ENCODE measurements at places on chromosomes 16 and 17.

- no peak for DNase-seq
Measured at GRCh38 chr17:74466828-74467184, 372 bp downstream of the CD300A start.

- DNase-seq: peak; percentile 79
Measured at GRCh38 chr17:35804658-35805192, 4.6 kb upstream of the TAF15 start.

- DNase-seq: no peak
Measured at GRCh38 chr17:29068818-29069217, 25.9 kb downstream of the PIPOX start.

DNA sequence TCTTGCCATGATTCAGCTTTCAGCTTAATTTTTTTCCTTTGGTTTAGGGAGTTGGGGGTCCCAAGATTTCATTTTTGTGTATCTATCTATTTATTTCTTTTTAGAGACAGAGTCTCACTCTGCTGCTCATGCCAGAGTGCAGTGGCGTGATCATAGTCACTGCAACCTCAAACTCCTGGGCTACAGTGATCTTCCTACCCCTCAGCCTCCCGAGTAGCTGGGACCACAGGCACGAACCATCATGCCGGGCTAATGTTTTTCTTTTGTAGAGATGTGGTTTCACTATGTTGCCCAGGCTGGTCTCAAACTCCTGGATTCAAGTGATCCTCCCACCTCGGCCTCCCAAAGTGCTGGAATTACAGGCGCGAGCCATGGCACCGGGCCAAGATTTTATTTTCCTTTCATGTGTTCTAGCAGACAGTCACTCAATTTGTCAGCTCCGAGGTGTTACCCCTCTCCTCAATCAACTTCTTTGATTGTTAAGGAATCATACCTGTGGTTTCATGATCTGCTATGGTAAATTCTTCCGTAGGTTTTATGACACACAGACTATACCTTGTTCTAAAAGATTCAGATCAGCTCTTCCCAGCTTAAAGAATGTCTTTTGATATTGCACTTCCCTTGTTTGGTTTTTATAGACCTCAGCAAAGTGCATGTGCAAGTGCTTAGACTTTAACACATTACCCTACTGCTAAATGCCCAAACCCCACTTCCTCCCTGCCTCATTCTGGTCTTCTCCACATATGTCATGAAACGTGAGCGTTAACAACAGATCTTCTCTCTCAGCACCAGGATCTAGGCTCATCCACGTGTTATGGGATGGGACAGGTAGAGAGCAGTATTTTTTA is 13.0 kb downstream of the UNC45B start:
- DNase-seq: no peak

GRCh38 chr17:76397687-76398522 is 13.5 kb downstream of the SPHK1 start:
- peak; percentile 70 for DNase-seq

GRCh38 chr17:63983320-63983719 is 10.6 kb upstream of the SCN4A start:
- no peak for DNase-seq

GRCh38 chr17:17538417-17539391 is 42.5 kb upstream of the RASD1 start:
- DNase-seq: no peak

- DNase-seq: no peak
Measured at GRCh38 chr16:66374176-66374575, 7.7 kb downstream of the CDH5 start.

DNA sequence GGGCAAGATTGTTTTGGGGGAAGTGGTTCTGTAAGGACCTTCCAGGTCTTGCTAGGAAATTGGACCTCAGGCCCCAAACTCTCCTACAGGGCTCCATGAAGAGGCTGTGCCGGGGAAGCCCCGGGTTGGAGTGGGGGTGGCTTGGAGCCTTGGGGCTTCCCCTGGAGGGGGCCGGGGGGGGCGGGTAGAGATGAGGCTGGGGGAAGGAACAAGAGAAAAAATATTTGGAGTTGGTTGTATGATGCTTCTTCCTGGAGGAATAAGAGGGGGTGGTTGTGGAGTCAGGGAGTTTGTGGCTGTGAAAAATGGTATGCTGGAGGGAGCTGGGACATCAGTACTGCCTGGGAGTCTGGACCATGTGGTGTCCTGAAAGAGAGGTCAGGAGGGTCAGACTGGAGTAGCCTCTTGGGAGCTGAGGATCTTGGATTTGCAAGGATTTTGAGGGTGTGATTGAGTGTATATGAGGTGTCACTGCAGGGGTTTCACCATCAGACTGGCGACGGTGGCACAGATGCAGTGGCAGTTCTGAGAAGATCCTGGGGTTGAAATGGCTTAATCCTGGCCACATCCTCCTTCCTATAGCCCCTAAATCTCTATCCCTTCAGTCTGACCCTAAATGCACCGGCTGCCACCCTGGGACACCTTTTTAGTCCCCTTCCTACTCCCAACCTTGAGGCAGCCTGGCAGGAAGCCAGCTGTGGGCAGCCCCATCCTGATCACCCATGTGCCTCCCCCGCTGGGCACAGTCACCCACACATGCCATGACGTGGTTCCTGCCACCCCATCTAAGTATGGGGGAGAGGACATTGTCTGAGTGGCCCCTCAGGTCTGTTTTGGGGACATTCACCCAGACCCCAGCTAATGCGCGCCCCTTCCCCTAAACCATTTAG is 10.9 kb downstream of the RARA start:
- no peak for DNase-seq

GRCh38 chr17:57107498-57108101 is 22.6 kb downstream of the AKAP1 start:
- DNase-seq: no peak

GRCh38 chr17:6753006-6753445 is 2.8 kb upstream of the XAF1 start:
- DNase-seq: peak; percentile 70

- DNase-seq: no peak
Measured at GRCh38 chr17:58755577-58756245, at the start of gene PPM1E. Gene PPM1E (plus strand): TSS chr17:58755854.

- no peak for DNase-seq
Measured at GRCh38 chr16:8888951-8889892, 7.1 kb downstream of the LITAFD start.

DNA sequence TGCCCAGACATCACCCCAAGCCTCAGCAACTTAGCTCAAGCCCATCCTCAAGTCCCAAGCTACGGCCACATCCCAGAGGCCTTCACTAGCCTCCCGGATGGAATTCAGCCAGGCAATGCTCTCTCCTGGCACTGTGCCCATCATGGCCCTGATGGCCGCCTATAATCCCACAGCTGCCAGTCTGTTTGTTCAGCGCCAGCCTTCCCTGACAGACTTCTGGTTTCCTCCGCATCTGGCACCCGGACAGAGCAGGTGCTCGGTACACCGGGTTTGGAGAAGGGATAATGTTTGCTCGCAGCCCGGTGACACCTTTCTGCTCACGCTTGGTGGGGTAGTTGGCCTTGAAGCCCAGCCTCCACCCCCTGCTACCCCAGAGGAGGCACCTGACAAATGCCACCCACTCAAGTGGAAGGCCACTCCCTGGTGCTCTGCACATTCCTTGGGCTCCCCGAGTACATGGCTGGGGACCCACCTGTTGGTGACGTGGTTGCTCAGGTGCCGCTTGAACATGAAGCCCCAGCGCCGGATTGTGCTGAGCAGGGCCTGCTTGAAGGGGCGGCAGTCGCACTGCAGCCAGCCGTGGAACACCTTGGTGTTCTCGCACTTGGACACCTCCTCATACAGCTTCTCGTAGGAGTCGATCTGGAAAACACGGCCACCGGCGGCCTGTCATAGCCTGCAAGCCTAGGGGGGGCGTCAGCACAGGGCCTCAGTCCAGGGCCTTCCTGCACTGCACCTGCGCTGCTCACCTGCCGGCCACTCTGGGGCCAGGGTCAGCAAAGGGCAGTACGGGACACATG is 47.1 kb downstream of the DNAH17 start:
- no peak for DNase-seq

DNA sequence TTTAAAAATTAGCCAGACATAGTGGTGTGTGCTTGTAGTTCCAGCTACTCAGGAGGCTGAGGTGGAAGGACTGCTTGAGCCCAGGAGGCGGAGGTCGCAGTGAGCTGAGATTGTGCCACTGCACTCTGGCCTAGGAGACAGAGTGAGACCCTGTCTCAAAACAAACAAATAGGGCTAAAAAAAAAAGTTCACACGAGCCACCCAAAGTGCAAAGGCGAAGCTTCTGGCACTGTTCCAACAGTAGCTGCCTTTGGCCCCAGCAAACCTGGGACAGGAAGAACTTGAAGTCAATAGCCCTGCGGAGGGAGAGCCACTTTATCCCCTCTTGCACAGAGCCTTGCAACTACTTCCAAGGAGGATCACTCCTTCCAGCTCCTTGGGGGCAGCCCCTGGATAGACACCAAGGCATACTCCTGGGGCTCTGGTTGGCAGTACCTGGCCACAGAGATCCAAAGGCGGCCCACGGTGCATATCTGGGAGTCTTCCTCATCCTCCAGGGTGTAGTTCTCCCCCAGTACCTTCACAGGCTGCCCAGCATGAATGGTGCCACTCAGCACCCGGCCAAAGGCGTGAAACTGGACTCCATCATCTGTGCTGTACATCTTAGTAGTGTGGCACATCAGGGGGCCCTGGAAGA is 14.7 kb downstream of the HIGD1B start:
- no peak for DNase-seq

DNA sequence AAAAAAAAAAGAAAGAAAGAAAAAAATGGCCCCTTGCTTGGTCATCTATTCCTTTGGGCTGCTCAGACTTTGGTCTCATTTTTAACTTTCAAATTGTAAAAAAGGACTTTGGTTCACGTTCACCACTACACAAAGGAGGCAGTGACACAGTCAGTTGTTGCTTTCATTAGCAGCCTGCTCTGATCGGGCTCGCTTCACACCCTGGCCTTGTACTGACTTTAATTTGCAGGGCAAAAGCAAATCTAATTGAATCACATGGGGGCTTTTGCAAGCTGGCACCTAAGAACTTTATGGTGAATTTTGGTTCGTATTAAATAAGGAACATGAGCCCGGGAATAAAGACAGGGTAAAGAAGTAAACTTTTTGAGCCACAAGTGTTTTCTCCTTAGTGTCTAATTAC is 103.6 kb upstream of the CDH11 start:
- no peak for DNase-seq

Data from GM04504 (cell line).